ENCODE measurements at places on chromosomes 7 and 10. TPM values are rescaled to one million over a fixed set of nuclear protein-coding genes. Genes with fewer than 3 reads are reported as not detected.

RAB19 gene
- not detected for total RNA-seq

CDHR1 gene
- under 0.01 TPM for total RNA-seq

C10orf71 gene
- not detected for total RNA-seq

XRCC2 gene
- total RNA-seq, result 0.43 TPM

CACNA2D1 gene
- total RNA-seq, result 90.3 TPM

NKX1-2 gene
- total RNA-seq, result not detected

RAB11FIP2 gene
- total RNA-seq, result 14.1 TPM

ZFAND2A gene
- total RNA-seq, result 21.0 TPM

TUBAL3 gene
- not detected for total RNA-seq

SPDYE2B gene
- total RNA-seq, result not detected

IFRD1 gene
- 69.7 TPM for total RNA-seq

AGAP6 gene
- 2.0 TPM for total RNA-seq

RPEL1 gene
- total RNA-seq, result under 0.01 TPM

HSPA12A gene
- 12.1 TPM for total RNA-seq

OR13A1 gene
- not detected for total RNA-seq
